ENCODE measurements at places on chromosomes 13 and 19.

DNA sequence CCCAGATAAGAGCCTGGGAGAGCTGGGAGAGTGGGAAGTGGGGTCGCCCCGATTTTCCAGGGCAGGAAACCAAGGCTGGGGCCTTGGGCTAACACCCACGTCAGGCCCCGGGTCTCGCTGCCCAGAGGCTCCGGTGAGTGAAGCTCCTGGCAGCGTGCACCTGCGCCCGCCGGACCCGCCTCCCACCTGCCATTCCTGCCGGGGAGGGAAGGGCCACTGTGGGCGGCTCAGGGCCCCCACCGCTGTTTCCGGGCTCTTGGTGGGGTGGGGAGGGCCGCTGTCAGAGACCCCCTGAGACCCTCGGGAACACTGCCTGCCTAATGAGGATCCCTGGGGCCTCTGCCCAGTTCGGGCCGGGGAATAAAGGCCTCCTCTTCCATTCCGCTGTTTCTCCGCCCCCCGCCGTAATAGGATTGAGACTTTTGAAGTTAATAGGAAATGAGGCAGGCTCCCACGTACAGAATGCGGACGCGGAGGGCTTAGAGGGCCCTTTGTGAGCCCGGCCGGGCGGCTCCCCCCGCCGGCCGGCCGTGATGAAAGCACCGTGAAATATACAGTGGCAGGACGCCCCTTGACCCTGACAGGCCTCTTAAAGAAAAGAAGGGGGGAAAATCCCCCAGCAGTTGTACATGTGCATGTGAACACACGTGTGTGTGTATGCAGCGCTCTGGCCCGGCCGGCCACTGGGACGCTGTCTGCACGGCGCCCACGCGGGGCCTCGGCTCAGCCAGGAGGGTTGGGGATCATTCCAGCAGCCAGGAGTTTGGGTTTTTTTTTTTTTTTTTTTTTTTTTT is 33.2 kb downstream of the EFNA2 start:
- no peak for DNase-seq

- DNase-seq = peak; percentile 21
Measured at GRCh38 chr13:78241278-78241919, 322.8 kb upstream of the EDNRB start.

DNA sequence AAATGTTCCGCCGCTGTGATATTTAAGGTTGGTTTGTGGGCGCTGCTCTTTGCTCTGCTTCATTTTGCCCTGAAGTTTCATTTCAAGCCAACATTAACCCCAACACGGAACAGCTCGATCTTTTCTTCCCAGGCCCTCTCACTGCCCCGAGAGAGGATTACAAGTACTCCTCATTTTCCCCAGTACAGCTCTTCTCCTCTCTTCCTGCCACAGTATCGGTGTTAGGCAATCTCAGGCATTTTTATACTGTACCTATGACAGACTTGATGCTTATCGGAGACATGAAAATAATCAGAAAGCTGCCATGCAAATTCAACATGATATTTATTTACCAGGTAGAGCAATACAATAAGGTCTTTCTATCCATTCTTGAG is 1.3 kb upstream of the EDNRB start:
- no peak for DNase-seq

DNA sequence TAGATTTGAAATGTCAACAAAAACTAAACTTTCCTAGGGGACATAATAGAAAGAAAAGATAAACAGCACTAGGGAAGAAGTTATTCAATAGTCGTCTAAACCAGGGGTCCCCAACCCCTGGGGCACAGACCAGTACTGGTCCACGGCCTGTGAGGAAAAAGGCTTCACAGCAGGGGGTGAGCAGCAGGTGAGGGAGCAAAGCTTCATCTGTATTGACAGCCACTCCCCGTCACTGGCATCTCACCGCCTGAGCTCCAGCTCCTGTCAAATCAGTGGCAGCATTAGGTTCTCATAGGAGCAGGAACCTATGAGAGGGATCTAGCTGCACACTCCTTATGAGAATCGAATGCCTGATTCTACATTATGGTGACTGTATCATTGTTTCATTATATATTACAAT is 382.7 kb downstream of the MYO16 start:
- DNase-seq = no peak

- no peak for DNase-seq
Measured at GRCh38 chr19:48716562-48717291, 2.8 kb downstream of the MAMSTR start.

DNA sequence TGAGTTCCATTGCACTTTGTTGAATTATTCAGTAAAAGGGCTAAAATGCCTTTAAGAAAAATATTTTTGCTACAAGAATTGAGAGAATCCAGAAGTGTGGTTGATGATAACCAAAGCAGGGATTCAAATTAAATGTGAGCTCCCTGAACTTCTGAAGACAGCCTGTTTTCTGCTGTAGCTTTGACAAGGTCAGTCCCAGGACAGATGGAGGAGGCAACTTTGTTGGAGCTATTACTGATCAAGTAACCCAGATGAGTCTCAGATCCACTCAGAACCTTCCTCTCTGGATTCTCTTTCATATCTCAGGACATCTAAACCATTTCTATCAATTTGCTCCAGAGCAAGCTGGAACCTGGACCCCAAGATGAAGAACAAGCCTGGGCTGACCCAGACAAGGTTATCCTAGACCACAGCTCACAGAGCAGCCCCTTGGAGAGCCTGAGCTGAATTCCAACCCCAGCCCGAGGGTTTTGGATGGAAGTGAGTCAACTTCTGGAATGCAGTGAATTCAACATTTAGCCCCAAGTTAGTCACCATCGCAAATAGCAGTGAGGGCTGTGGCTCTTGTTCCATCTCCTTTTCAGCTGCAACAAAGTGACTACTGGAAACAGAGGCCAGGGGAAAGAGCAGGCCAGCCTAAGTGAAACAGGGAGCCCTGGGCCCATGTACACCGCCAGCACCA is 137.8 kb upstream of the TSC22D1 start:
- peak; percentile 96 for DNase-seq

- DNase-seq = no peak
Measured at GRCh38 chr13:99905224-99905623, 66.3 kb downstream of the ZIC5 start.

GRCh38 chr19:50465000-50465399 is 11.3 kb upstream of the EMC10 start:
- DNase-seq = no peak

DNA sequence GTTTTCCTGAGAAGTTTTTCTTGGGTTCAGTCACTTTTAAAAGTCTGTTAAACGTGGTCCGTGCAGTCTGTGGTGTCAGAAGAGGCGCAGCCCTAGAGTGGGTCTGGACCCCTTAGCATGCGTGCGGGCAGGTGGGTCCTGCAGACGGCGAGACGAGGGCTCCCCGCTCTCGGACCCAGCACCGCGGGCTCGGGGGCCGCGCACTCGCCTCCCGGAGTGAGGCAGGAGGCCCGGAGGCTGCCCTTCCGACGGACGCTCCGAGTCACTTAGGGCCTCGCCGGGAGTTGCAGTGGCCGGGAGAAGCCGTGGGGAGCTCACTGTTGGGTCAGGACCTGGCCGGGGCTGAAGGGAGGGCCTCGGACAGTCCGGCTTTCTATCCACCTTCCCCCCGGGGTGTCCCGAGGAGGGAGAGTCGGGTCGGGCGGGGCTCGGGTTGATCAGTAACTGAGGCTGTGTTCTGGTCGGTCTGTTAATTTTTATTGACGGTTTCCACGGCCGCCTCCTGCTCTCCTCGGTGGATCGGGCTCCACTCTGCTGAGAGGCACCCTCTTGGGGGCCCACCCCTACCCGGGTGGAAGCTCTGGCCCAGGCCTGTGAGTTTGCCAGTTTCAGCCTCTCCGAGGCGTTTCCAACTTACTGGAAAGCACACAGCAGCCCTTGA is 1.3 kb downstream of the PTBP1 start:
- DNase-seq = no peak

DNA sequence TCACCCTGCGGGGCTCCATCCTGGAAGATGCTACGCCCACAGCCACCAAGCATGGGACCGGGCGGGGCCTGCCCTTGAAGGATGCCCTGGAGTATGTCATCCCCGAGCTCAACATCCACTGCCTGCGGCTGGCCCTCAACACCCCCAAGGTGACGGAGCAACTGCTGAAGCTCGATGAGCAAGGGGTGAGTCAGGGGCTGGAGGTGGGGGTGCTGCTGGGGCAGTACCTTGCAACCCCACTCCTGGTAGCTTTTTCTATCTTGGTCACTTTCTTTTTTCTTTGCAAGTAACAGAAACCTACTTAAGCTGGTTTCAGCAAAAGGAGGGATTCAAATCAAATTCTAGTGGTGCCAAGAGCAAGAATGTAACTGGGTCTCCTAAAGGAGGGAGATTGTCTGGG is 124.1 kb downstream of the DPF1 start:
- DNase-seq = no peak

- DNase-seq = no peak
Measured at GRCh38 chr19:31270897-31271296, 78.3 kb downstream of the TSHZ3 start.

- no peak for DNase-seq
Measured at GRCh38 chr13:50053844-50054243, 38.6 kb downstream of the KCNRG start.

- peak; percentile 90 for DNase-seq
Measured at GRCh38 chr19:3761382-3762129, at the start of gene APBA3. APBA3 (minus strand) TSS chr19:3761692; CDS start chr19:3760264, 1,428 bp downstream.

DNA sequence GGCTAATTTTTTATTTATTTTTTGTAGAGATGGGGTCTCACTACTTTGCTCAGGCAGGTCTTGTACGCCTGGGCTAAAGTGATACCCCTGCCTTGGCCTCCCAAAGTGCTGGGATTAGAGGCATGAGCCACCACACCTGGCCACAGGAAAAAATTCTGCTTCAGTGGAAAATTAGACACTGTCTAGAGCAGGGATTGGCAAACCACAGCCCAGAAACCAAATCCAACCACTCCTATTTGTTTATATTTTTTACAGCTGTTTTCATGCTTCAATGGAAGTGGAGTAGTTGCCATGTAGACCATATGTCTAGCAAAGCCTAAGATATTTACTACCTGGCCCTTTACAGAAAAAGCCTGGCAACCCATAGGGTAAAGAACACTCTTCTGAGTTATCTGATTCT is 123.7 kb upstream of the MRI1 start:
- no peak for DNase-seq

- DNase-seq = no peak
Measured at GRCh38 chr19:873084-873483, 13.6 kb downstream of the CFD start.

DNA sequence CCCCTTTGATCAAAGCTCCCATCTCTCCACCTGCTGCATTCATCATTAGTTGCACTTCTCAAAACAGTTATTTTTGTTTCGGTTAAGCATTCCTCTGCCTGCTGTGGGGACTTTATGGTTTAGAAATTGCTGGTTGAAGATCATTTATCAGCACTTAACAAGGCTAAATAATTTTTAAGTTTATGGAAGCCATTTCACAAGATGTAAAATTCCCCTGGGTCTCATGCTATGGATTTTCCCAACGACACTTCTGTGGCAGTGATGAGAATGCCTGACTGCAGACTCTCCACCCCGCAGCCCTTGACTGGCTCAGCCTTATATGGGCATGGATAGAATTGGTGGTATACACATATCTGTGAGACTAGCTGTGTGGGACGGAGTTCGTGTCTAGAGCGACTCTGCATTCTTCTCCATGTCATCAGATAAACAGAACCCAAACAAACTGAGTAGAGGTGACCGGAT is 52.8 kb downstream of the COL4A2 start:
- no peak for DNase-seq

DNA sequence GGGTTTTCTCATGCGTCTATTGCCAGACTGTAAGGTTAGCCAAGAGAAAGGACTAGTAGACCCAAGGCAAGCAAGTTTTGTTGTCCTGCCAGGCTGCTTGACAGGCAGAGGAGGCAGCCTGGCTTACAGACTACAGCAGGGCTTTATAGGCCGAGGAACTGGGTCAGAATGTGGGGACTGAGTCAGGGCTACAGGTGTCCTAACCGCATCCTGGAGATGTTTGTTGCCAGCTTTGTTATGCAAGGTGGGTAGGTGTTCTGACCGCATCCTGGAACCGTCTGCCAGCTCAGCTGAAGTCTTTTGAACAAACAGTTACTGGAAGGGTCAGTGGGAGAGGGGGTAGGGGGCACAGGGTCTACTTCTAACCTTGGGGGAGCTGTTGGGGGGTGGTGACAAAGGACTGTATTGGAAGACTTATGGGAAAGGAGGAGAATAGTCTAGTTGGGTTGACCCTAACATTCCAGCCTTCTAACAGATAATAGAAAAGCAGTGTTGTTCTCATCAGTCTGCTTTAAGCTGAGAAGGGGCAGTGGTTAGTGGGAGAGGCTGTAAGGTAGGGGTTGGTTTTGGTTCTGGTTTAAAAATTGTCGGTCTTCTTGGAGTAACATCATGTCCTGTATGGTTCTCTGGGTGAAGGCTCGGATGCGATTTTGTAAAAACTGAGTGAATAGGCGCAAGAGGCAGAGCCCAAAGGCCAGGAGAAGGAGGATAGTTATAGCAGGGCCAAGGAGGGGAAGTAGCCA is 913.8 kb upstream of the SLITRK5 start:
- no peak for DNase-seq

- DNase-seq = no peak
Measured at GRCh38 chr19:5062799-5063198, 93.9 kb downstream of the KDM4B start.

DNA sequence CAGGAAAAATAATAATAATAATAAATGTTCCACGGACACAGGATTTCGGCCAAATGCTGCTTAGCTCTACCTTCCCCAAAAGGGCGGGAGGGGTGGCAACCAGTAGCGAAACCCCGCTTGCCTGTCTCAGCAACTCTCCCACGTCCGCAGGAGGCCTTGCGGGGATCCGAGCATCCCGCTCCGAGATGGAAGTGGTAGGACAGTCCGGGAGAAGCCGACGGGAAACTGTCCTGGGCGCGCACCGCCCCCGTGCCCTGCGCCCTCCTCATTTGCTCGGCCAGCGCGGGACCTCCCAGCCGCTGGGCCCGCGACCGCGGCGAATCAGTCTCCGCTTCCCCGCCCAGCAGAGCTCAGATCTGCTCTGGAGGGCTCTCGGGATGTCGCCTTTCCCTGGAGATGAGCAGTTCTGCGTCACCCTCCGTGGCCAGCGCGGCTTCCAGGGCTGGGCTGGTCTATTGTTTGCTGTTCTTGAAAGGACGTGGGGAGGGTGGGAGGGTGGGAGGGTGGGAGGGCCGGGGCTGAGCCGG is 48.9 kb upstream of the PABPC3 start:
- no peak for DNase-seq

DNA sequence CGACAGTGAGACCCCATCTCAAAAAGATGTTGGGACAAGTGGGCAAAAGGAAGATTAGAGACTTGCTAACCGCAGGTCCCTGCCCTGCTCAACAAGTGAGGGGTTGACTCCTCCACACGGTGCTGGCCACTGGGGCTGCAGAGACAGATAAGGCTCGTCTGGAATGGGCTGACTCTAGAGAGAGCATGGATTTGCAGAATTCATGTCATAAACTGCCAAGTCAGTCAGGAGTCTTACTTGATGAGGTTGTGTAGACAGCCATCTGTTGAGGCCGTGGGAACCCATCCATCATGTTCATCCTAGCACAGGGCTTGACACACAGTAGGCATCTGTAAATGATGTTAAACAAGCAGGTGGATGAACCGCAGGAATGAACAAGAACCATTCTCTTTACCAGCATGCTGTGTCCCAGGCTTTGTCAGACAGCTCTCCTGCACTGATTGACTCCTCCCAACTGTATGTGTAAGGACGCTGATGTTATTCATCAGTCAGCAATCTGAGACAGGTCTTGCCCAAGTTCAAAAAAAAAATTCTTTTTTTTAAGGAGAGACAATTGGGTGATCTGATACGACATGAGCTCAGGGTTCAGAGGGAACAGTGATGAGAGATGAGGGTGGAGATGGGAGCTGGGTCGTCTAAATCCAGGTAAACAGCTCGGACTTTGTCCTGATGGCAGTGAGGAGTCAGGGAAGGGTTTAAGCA is 8.8 kb downstream of the PAF1 start:
- DNase-seq = no peak
